ENCODE measurements at places on chromosomes 1 and 21.

DNA sequence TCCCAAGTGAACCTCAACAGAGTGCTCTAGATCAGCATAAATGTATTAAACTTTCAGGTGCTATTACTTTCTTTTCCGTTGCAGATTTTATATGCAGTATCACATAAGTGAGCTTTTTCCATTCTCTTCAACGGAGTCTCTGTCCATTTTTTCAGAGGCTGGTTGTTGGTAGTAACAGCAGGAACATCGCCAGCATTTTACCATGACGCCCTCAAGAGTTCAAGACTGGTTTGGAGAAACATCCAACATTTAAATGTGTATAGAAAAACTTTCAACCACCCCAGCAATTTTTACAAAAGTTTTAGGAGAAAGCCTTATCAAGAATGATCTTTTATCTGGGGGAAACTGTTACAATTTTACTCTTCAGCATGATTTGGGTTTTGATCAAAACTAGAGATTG, 117.0 kb downstream of the TGFB2 start:
- DNase-seq, result no peak

DNA sequence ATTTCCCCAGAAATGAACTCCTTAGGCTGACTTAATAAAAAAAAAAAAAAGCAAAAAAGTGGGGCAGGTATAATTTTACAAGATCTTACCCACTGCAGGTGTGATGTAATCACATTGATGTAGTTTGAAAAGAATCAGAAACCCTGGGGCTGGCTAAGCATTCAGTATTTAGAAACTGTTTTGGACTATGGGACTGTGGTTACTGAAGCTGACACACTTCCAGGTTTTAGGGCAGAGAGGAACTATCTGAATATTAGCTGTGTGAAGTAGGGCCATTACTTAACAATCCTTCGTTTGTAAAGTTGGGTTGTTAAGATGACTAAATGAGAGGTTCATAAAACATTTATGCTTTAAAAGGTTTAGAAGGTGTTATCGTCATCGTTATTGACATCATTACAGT, 165.3 kb downstream of the FASLG start:
- DNase-seq, result no peak

DNA sequence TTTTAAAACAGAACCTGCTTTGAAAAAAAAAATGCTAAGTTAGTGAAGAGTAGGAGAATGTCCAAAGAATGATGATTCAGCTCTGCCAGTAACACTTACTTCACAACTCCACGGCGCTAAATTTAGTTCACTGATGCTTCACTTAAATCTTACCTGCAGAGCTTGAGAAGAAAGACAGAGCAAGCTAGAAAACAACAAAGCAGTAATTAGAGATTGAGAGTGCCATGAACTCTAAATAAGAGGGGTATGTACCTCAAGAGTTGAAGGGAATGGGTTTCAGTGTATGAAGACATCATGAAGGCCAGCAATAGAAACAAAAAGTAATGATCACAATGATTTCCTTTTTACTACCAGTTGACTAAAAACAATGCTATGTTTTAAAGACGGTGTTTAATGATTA, 32.8 kb downstream of the EPRS1 start:
- DNase-seq, result no peak

DNA sequence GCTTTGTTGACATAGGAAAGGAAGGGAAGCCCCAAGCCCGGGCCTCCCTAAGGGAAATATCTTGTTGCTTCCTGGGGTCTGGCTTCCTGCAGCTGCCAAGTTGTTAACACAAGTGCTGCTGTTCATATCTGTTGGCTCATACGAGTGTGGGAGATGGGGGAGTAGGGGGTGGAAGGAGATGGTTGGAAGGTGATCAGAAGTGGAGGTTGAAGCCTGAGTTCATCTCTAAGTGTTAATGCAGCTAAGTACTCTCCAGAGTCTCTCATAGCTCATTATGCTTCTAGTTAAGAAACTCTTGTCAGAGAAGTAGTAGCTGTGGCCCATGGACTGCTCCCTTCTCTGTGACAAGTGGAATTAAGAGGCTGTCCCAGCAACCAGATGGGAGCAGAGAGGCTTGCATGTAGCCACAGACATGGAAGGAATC, 319.2 kb upstream of the SPAG17 start:
- no peak for DNase-seq

DNA sequence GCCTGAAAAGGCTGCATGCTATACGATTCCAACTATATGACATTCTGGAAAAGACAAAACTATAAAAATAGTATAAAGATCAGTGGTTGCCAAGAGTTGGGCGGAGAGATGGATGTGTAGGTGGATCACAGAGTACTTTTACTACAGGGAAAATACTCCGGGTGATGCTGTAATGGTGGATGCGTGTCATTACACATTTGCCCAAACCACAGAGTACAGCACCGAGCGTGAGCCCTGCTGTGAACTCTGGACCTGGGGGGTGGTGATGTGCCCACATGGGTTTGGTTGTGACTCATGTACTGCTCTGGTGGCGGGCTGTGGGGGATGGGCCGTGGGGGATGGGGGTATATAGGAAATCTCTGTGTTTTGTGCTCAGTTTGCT, 162.7 kb upstream of the COL6A1 start:
- DNase-seq, result peak; percentile 38

- no peak for DNase-seq
Measured at GRCh38 chr1:155022927-155023236, 10.7 kb downstream of the DCST2 start.

GRCh38 chr21:23316190-23316589, 2291.1 kb downstream of the MRPL39 start:
- DNase-seq, result no peak

DNA sequence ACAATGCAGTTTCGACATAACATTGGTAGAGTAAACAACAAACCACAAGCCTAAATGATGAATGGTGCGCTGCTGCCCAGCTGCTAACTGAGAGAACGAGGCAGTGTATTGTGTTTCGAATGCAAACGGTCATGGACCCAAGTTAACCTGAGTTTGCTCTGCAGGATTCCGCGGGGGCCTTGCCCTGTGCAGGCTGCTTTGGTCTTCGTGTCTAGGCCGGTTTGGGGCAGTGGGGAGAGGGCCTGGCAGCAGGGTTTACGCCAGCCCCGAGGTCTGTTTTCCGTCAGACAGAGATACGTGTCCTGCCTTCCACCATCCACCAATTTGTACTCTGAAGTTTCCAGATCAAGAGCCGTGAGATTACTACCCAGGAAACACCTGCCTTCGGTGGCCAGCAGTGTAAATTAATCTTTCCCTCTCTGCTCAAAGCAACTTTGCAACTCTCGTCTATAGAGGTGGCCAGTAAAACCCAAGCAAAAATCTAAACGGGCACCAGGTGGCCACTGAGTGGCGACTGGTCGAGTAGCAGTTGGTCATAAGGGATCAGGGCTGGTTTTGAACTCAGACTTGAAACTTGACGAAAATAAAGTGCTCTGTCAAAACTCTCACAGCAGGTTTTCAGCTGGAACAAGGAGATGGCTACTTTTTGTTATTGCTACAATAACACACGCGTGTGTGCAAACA, 6.3 kb upstream of the PRDM15 start:
- DNase-seq, result no peak

- no peak for DNase-seq
Measured at GRCh38 chr1:91674107-91674506, 173.5 kb downstream of the CDC7 start.

DNA sequence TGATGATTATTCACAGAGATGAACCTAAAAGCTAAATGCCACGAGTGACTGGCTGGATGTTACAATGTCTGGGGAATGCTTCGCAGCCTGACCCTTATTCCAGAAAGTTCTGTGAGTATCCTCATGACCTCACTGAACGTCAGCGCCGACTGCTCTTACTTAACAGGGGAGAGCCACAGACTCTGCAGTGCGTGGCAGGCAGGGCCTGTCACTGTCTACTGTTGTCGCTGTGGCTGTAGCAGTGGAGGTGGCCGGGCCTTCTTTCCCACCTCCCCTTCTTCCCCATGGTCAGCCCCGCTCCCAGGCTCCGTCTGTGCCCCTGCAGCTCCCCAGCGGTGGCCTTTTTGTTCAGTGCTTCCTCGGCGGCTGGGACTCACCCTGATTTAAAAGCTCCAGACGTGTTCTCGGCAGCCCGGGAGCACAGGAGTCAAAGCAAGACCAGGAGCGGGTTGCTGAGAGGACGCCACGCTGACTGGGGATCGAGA, 52.2 kb upstream of the TARBP1 start:
- DNase-seq, result no peak

DNA sequence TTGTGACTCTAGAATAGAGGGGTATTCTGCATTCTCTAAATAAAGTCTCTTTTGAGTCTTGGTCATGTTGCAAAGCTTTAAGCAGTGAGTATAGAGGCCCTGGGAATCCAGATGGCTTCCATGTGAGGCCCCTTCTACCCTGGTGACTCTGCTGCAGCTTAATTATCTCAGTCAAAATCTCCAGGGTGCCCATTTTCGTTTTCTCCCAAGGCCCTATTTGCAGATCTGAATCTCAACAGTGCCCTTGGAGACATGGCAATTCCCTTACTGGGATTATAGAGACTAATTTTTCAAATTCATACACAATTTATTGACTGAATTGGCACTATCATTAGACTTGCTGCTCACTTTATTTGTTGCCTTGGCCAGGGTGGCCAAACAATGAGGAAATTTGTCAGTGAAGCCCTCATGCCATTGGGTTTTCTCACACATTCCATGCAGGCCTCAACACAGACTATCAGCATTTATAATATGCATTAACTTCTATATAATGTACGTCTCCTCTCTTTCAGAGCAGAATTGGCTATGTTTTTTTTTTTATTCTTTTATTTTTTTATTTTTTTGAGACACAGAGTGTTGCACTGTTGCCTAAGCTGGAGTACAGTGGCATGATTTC, 35.1 kb downstream of the PROX1 start:
- no peak for DNase-seq

DNA sequence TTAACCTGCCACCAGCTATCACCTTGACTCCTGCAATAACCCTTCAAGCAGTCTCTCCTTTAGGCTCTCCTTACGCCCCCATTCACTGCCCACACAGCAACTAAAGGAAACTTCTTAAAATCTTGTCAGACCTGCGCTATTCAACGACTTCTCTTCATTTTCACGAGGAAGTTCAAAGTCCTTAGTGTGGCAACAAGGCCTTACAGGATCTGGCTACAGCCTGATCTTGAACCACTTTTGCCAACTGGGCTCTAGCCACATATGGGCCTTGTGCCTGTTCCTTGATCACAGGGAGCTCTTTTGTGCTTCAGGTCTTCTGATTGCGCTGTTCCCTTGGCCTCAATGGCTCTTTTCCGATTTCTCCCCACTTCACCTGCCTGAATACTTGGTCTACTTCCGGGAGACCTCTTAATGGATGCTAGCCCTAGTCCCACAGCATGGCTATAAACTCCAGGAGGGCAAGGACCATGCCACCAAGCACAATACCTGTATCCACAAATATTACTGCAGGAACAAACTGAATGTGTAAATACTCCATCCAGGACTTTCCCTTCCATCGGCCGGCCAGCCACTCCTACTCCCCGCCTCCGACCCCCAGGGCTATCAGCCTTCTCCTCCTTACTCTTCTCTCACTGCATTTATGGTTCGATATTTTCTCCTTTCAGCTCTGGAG, 2.3 kb upstream of the CTNNBIP1 start:
- DNase-seq, result no peak

DNA sequence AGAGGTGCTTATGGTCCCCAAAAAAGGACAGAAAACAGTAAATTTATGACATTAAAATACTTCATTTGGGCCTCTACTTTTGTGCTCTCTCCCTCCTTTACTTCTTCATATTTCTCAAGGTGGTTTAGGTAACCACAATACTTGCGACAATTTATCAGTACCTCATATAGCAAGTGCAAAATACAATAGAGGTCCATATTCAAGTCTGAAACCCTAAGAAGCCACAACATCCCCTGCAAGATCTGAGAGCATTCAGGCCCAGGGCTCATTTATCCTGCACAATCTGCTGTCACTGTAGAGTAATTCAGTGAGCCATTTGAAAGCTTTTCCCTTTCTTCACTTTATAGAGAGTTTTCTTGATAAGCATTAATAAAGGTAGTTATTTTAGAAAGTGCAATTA, 24.2 kb upstream of the ATP6V1G3 start:
- DNase-seq, result peak; percentile 23

GRCh38 chr1:225660544-225660946, 7.6 kb upstream of the ENAH start:
- no peak for DNase-seq

DNA sequence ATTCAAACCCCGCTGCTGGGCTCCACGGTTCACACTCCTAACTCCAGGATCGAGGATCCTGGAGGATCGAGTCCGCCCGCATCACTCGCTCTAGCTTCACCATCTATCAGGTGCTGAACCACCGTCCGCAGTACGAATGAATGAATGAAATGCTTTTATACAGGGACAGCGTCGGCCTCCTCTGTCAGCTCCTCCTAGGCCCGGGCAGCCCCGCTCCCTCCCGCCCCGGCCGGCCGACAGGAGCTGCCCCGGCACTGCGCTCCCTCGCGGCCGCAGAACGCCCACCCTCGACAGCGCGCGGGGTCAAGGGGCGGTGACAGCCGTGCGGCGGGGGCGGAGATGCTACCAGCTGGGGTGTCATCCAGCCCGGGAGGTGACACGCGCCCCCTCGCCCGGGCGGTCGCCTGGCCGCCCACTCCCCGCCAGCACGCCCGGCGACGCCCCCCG, 520 bp downstream of the ZBTB17 start:
- no peak for DNase-seq

DNA sequence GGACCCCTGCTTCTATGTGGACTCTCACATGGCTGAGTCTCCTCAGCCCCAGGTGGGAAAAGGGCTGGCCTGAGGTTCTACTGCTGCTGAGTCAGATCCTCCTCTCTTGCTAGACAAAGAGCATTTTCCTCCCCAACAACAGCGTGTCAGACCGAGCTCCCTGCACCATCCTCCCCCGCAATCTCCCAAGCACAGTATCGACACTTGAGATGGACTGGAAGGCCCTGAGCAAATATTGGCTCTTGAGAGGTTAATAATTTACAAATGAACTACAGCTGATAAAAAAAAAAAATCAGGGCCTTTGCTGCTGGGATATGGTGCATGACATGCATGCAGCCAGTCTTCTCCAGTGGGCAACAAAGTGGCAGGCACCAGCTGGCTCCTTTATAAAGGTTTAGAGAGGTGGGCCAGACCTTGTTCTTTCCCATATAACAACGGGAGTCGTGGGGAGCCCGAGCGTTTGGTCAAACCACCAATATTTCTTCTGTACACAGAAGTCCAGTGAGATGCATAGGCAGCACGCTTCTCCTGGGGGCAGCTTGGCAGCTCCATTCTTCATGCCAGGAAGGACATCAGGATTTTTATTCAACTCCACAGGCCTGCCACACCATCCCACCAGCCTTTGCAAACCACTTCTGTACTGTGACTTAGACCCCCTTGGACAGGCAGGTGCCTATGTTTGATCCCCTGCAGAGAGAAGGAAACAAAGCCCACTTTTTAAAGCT, 55.4 kb upstream of the CAMK1G start:
- no peak for DNase-seq

- no peak for DNase-seq
Measured at GRCh38 chr1:231625975-231626534, 535 bp upstream of the DISC1 start.

- no peak for DNase-seq
Measured at GRCh38 chr1:21879928-21880618, 57.0 kb downstream of the HSPG2 start.
